ENCODE measurements at places on chromosomes 7 and 10.

GRCh38 chr7:30180718-30181117, 45.9 kb downstream of the MTURN start:
- DNase-seq, result no peak

DNA sequence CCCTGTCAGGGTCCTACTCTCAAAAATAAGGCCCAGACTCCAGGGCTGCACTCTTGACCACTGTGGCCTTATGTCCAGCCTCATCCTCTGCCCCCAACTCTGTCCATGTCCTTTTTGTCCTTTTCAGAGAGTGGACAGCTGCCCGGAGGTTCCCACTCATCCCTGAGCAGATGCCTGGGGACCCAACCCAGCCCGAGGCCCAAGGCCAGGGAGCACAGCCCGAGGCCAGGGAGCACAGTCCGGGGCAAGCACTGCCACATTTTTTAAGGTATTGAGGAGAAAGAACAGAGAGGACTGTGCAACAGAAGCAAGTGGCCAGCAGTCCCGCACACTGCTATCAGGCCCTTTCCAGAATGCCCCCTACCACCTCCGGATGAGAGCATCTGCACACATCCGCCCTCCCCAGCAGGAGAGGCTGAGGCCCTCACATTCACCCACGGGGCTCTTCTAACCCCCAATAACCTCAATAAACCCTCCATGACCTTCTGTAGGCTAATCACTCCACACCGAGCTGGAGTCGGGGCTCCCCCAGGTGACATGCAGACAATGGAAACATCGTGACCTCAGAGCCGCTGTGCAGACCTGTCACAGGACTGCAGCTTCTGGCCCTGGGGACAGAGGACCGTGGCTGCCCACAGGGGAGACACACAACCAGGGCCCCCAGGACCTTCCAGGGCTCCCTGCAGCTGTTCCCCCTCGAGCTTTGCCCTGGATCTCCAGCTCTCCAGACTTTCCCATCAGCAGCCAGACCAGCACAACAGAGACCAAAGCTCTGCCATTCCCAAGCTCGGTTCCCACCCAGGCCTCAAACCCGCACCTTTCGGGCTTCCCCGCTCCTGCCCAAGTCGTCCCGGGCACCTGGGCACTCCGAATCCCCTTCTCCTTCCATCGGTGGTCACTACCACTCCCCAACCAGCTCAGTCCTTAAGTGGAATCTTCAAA, 51.4 kb downstream of the CAMK2B start:
- DNase-seq, result no peak

DNA sequence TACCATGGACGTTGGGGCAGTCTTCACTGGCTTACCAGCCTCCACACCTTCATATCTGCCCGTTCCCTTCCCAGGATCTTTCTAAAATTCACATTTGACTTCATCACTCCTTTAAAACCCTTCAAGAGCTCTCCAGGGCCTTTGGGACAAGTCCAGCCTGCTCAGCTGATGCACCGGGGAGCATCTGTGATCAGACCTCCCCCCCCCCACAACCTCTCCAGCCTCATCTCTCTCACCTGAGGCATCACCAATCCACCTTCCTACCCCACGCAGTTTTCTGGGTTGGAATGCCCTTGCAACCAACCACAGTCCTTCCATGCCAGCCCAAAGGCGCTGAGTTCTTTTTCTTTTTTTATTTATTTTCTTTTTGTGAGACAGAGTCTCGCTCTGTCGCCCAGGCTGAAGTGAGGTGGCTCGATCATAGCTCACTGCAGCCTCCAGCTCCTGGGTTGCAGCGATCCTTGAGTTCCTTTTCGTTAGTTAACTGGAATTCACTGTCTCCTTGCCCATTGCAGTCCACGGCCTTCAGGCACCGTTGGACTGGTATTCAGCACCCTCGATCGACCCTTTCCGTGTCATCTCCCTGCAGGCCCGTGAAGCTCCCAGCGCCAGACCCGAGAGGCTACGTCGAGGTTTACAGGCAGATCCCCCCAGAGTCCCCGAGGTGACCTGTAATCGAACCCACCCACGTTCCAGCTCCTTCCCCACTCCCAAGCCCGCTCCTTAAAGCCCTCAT, 654 bp downstream of the ALKBH4 start:
- peak; percentile 15 for DNase-seq

GRCh38 chr10:76769582-76769981, 868.0 kb downstream of the KCNMA1 start:
- DNase-seq, result no peak

GRCh38 chr7:103851357-103851756, 138.1 kb downstream of the RELN start:
- DNase-seq, result peak; percentile 9

GRCh38 chr10:70461397-70462348, 16.9 kb upstream of the PALD1 start:
- DNase-seq, result peak; percentile 38

- peak; percentile 26 for DNase-seq
These were observed 17.4 kb downstream of the TECPR1 start for GRCh38 chr7:98234429-98235147.

GRCh38 chr7:95534796-95535195, 49.1 kb downstream of the ASB4 start:
- DNase-seq, result no peak

- no peak for DNase-seq
These were observed 16.8 kb downstream of the NUDT1 start for GRCh38 chr7:2258661-2259365.

All from LHCN-M2 (cell line).